HEK293T (cell line): ENCODE measurements at places on chromosomes 5 and 9.

DNA sequence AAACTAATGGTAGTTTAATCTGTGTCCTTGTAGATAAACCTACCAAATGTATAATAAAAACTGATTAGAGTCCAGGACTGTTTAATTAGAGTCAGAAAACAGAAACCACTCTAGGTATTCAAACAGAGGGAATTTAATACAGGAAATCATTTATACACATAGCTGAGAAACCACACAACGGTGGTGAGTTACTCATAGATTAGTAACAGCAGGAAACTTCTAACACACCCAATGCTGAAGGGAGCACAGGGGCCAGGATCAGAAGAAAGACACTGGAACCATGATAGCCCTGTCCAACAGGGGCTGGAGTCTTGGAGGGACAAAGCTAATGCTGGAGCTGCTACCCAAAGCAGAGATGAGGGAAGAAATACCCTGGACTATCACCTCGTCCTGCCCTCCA is 321.0 kb downstream of the ACTL7B start:
- DNase-seq = no peak

- no peak for DNase-seq
Measured at GRCh38 chr5:137071526-137071925, 427.6 kb downstream of the SPOCK1 start.

GRCh38 chr5:175243441-175243840 is 200.5 kb downstream of the DRD1 start:
- DNase-seq = no peak

GRCh38 chr5:107265193-107265592 is 405.5 kb downstream of the EFNA5 start:
- DNase-seq = no peak

GRCh38 chr9:70462300-70462699 is 47.8 kb upstream of the KLF9 start:
- no peak for DNase-seq

- DNase-seq = no peak
Measured at GRCh38 chr5:6656680-6657079, 23.4 kb downstream of the SRD5A1 start.

GRCh38 chr9:7370381-7370780 is 429.2 kb downstream of the DMAC1 start:
- no peak for DNase-seq

- no peak for DNase-seq
Measured at GRCh38 chr5:2575292-2575691, 176.2 kb downstream of the IRX2 start.

DNA sequence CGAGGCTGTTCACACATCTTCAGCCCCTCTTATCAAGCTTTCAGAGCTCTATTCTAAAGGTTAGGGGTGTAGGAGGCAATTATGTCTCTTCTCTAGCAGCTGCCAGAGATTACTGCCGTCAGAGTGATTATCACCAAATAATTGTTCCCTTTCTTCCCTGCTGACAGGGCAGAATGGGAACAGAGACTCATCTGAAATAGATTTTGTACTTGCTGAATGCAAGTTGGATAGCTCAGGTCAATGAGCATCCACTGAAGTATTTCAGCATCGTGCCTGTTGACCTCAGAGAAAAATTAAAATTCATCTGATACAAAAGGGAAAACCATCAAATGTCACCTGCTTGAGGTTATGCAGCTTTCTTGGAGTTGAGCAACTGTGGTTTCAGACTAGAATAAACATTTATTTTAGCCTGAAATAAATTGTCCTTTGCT is 213.7 kb upstream of the MAP3K1 start:
- no peak for DNase-seq

DNA sequence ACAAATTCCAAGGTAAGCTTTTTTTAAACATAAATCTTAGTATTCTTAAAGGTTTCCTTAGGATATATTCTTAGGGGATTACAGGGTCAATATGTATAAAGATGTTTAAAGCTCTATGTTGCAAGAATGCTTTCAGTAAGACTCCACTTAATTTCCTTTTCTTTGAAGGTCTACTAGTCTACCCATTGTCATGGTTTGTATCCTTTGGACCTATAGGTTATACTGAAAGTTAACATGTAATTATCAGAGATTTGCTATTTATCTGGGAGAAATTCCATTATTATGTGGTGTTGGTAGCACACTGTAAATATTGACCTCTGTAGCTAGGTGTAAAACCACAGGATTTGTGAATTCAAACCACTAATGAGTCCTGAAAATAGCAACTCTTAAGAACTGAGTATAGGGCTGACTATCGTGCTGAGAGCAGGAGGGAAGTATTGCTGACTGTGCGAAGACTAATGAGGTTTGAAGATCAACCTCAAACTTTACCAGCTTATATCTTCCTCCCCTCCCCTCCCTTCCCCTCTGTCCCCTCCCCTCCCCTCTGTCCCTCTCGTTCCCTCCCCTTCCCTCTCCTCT is 85.6 kb downstream of the GADD45G start:
- DNase-seq = no peak

GRCh38 chr9:89678396-89679015 is 73.7 kb downstream of the GADD45G start:
- no peak for DNase-seq

- no peak for DNase-seq
Measured at GRCh38 chr9:36988848-36989247, 45.2 kb downstream of the PAX5 start.

DNA sequence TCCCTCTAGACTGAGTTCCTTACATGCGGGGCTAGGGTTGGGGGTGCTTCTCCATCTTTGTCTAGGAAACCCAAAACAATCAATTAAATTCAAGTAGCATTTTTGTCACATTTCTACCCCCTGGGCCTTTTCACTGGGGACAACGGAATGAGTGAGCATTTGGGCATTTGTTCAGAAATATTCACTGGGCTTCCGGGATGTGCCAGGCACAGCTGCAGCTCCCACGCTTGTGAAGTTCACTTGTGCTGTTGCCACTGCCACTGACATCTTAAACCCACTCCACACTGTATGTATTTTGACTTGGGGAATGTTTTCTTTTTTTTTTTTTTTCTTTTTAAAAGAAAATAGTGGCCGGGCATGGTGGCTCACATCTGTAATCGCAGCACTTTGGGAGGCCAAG is 31.6 kb downstream of the DUSP1 start:
- DNase-seq = no peak

- DNase-seq = no peak
Measured at GRCh38 chr5:35483780-35484179, 133.9 kb upstream of the SPEF2 start.

DNA sequence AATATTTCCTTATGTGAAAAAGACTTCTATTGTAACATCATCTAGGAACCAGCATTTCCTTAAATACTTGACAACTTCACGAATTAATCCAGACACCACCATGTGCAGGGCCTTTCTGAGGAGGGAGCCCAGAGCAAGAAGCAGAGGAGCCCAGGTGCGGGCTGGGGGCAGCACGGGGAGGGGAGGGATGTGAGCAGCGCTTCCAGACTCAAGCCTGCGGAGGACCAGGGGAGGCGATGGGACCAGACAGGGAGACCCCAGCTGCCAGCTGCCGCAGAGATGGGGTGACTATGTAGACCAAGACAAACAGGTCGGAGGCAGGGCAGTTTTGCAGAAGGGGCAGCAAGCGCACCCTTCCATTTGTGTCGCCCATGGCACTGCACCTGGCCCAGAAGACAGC is 596.1 kb downstream of the IRX1 start:
- DNase-seq = no peak

DNA sequence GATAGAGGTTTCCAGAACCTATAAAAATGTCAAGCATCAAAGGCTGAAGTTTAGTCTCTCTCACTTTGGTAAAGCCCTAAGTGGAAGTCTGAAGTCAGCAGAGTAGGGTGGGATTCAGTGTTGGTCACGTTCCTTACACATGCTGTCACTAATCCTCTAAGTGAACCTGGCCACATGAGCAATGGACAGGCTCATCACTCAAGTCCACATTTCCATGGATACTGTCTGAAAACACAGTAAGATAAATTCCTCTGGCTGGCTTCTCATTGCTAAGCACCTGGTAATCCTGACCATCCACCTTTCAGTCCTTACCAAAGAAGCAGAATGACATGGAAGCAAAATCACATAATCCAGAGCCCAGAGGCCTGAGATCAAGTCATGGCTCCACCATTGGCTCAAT is 43.8 kb downstream of the GNA14 start:
- DNase-seq = no peak

GRCh38 chr9:4588721-4589120 is 73.4 kb upstream of the PLPP6 start:
- no peak for DNase-seq

- DNase-seq = no peak
Measured at GRCh38 chr9:6184749-6185645, 30.6 kb upstream of the IL33 start.

DNA sequence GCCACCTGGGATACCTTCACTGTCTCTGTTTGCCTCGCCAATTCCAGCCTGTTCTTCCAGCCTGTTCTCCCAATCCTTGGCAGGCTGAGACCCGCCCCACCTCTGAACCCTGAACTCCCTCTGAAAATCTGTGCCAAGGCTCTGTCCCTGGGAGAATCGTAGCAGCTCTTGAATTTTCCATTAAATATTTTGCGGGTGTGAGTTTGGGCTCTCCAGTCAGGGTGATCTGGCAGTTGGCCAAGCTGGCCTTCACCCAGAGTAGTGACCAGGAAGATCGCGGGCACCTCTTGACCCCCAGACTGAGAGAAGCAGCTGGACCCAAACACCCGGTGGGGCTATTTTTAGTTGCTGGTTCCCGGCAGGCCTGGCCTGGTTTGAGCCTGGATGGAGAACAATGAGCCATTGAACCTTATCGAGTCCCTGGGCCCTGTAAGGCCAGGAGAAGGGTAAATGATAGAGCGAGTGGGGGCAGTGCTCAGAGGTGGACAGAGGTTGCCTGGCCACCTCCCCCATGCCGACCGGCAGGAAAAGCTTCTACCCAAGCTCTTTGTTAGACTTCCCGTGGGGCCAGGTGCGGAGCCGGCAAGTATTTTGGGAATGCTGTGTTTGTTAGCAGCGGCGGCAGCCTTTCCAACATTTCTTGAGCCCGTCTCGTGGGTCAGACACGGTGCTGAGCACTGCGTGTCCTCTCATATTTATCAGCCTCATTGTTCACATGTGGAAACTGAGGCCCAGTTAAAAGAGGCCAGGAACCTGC is 146.2 kb downstream of the RGS3 start:
- DNase-seq = no peak

DNA sequence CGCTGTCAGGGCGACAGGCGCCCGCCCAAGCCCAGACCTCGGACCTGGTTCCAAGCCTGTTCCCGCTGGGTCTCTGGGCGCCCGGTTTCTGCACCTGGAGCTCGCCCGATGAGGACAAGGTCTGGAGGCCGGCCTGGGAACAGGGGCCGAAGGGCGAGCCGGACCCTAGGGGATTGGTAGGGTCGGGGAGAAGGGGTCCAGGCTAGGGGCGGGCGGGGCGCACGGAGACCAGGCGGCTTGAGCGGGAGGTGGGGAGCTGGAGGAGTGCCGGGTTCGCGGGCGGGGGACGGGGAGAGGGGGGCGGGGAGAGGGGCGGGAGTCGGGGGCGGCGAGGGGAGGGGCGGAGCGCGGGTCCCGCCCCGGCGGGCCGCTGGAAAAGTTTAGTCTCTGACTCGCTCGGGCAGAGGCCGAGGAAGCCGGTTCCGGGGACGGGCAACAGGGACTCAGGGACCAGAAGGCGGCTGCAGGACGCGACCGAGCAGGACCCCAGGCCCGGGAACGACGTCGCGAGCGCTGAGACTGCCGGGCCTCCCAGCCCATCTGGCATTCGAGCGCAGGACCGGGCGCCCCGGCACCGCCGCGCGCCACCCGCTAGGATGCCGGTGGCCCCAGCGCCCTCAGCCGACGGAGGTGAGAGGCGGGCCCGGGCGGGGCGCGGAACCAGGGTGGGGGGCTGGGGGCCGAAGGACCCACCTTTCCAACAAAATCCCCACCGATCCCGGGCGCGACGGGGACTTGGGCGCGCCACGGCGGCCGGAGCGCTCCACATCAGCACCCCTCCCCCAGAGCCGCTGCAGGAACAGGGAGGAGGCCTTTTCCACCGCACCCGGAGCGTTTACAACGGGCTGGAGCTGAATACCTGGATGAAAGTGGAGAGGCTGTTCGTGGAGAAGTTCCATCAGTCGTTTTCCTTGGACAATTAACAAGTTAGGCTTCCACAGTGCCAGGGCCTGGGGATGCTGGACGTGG is at the start of gene S1PR3:
S1PR3 (plus strand) TSS at position 403 of the 969 bp plus-strand sequence. CDS start 9,733 bp downstream, outside the sequence.
- DNase-seq = peak; percentile 73

DNA sequence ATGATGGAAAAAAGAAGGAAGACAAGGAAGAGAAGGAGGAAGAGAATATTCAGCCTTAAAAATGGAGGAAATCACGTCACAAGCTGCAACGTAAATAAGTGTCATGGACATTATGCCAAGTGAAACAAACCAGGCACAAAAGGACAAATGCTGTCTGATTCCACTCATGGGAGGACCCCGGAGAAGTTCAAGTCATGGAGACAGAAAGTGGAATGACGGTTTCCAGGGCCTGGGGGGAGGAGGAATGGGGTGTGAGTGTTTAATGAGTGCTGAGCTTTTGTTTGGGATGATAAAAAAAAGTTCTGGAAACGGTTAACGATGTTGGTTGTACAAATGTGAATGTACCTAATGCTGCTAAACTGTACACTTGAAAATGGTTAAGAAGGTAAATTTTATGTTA is 439.5 kb downstream of the GADD45G start:
- DNase-seq = no peak

DNA sequence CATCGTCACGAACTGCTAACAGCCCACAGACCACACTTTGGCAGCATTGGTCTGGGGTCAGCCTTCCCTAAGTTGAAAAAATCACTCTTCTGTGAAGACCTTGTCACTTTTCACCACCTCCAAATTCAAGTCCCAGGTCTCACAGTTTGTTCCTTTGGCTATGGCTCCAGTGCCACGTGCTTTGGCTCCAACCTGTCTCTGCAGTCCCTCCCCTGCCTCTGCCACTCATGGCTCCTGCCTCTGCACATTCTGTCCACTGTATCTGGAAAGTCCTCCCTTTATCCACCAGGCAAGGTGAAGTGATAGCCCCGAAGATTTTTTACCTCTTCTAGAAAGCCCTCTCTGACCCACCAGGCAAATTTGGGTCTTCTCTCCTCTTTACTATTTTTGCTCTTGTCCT is 5.3 kb downstream of the CKMT2 start:
- no peak for DNase-seq

DNA sequence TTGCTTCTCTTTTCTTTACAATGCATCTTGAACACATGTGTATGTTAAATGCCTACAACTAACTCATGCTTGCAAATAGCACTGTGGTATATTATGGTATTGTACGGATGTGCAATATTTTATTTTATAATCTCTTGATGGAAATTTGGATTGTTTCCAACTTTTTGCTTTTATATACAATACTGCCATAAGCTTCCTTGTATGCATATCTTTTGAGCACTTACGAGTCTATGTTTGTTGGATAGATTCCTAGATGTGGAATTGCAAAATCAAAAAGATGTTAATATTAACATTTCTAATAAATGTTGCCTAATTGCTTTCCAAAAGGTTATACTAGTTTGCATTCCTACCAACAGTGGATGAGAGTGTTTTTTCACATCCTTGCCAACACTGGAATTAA is 3.4 kb upstream of the GALNT12 start:
- no peak for DNase-seq

DNA sequence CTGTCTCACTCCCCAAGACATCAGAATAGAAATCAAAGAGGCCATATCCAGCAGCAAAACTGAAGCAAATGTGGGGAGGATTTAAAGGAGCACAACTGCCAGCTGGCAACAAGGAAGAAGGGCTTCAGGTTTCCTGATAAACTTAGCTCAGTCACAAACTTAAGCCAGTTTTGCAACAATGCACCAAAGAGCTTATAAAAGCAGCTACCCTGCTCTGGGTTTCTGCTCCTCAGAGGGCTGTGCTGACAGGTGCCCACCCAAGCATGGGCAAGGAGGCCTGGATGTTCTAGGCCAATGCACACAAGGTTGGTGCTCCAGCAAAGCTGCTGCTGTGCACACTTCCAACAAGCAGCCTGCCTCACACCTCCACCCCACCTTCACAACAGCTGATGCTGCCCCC is 132.9 kb downstream of the SIL1 start:
- DNase-seq = no peak

- DNase-seq = no peak
Measured at GRCh38 chr5:55900068-55900467, 48.9 kb downstream of the IL31RA start.
